ENCODE measurements at places on chromosomes 13 and 19. TPM values are rescaled to one million over a fixed set of nuclear protein-coding genes. Genes with fewer than 3 reads are reported as not detected.

PTGIR gene
- total RNA-seq, result 8.6 TPM

DNA sequence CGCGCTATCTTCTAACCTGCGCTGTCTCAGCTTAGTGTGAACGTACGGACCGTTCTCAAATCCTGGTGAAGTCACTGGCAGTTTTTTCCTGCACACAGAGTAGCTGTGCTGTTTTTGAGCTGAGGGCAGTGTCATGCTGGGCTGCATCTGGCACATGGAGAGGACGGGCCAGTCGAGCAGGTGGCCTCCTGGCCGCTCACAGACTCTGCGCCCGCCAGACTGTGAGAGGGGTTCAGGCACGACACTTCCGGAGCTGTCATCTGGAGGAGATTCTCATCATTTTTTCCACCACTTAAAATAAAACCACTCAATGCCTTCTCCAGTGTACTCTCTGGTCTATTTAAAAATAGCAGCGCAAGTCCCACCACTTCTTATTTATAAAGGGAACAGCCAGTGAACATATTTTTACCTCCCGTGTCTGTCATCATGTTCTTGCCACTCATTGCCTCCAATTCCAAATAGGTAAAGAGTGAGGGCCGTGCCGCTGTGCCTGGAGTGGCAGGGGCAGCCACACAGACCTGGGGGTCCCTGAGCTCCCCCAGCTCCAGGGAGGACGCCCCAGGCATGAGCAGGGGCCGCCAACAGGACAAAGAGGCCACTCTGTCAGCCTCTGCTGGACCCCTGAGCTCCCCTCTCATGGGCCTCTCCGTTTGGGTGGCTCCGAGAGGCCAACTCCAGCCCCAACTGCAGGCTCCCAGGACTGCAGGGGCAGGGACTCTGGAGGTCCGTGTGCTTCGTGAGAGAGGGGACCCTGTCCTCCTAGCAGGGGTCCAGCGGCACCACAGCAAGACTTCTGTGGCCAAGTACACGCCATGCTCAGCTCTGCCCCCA lies 36.9 kb upstream of the GRTP1 start:
- no peaks in the 10 kb centered on the region for H3K4me1 ChIP-seq
- DNase-seq, result no peak
- H3K27me3 ChIP-seq, result no peaks in the 10 kb centered on the region
- no peak overlapping the region for H3K4me3 ChIP-seq

DNA sequence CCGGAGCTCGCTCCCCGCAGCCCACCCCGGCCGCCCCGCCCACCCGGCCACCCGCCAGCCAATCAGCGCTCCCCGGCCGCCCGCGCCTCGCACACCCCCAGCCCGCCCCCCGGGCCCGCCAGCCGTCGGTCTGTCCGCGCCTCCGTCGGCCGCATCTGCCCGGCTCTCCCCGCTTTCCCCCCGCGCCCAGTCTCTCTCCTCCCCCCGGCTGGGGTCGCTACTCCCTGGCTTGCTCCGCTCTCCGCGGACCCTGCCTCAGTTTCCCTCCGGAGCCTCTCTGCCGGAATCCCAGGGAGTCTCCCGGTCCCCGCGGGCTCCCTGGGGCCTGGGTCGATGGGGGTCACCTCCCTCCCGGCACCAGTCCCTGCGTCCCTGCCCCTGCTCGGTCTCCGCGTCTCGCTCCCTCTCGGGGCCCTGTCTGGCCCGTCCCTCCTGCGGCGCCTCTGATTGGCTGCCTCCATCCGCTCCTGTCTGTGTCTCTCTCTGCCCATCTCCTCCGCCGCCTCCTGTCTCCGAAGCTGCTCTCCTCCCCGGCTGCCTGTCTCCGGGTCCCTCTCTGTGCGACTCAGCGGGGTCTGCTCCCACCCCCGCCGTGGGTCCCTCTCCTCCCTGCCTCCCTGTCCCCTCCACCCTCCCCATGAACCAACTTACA lies 484 bp downstream of the IL11 start:
- peaks cover 13% of the 10 kb centered on the region for H3K4me1 ChIP-seq
- H3K36me3 ChIP-seq, result no peaks in the 10 kb centered on the region
- peaks cover 8% of the 10 kb centered on the region for H3K27me3 ChIP-seq
- H3K27ac ChIP-seq, result no peak overlapping the region
- H3K4me3 ChIP-seq, result no peak overlapping the region

- no peak overlapping the region for H3K27ac ChIP-seq
- peak overlapping the region; percentile 49 for H3K4me3 ChIP-seq
- H3K36me3 ChIP-seq, result no peaks in the 10 kb centered on the region
- peaks cover 41% of the 10 kb centered on the region for H3K4me1 ChIP-seq
- H3K27me3 ChIP-seq, result no peaks in the 10 kb centered on the region
- DNase-seq, result peak; percentile 9
Measured at GRCh38 chr13:74090869-74091605, 43.2 kb downstream of the KLF12 start.

DNA sequence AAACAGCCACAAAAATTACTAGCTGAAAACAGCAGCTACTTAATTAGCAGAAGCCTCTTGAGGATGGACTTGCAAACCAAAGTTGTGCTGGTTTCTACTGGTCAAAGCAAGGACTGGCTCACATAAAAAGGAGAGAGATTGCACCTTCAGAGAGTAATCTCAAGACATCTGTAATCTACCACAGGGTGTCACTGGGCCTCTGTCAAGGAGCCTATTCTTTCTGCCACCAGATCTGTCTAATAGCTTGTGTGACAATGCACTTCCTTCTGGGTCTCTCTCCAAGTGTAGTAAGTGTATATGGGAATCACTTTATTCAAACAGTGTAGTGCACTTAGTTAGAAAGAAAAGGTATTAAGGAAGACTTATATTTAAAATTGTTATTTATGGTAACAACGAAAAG lies 24.4 kb upstream of the ZNF561 start:
- no peak overlapping the region for H3K4me3 ChIP-seq
- H3K36me3 ChIP-seq, result peaks cover 14% of the 10 kb centered on the region
- H3K27ac ChIP-seq, result no peak overlapping the region
- no peaks in the 10 kb centered on the region for H3K4me1 ChIP-seq
- no peak for DNase-seq

DNA sequence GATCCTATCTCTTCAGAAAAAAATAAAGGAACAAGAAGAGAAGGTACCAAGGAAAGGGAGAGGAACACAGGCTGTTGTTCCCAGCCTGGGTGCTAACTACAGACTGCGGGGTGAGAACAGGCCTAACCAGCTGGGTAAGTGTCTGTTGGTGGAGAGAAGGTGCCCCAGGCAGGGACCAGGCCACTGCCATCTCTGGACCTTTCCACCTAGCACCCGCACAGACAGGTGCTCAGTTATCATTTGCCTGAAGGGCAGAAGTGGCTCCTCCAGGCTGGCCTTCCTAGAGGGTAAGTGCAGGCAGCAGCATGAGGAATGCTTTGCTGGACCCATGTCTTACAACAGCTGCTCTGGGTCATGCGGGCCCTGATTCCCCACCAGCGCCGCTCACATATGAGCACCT lies 10.1 kb downstream of the DNMT1 start:
- no peak overlapping the region for H3K27ac ChIP-seq
- no peaks in the 10 kb centered on the region for H3K27me3 ChIP-seq
- no peak for DNase-seq
- no peak overlapping the region for H3K4me3 ChIP-seq
- peaks cover 3% of the 10 kb centered on the region for H3K4me1 ChIP-seq

DNA sequence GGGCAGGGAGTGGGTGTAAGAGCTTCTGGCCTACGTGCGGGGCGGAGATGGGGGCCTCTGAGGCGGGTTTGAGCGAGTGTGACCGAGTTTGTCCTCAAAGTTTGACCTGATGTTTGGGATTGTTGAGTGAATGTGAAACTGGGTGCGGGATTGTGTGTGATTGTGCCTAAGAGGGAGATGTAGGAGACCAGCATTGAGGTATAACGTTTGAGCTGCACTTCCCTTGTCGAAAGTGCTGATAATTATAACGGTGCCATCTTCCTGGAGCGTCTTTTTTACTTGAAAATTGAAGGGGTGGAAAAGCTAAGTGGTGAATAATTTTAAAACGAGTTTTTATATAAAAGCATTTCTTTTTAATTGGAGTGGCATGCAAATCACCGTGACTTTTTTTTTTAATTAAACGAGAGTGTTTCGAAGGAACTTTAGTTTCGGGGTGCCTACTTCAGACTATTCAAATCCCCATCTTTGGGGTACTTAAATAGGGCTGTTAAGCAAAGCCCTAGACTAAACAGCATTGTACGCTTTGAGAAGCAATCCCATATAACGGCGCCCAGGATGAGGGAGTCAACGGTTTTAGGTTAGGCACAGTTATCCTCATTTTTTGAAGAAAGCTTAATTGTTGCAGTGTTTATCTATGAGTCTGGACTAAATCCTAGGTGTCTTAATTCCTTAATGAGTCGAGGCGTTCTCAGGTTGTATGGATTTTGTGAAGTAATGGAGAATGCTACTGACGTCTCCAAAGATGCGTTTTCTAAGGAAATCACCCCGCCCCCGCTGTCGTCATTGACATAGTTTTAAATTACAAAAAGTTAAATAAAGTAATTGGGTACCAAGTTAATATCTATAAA lies 594 bp downstream of the ZNF146 start:
- peaks cover 18% of the 10 kb centered on the region for H3K4me1 ChIP-seq
- H3K27me3 ChIP-seq, result no peaks in the 10 kb centered on the region
- H3K4me3 ChIP-seq, result peak overlapping the region; percentile 97

GRCh38 chr19:18290302-18291018 lies 9.0 kb upstream of the JUND start:
- no peaks in the 10 kb centered on the region for H3K36me3 ChIP-seq
- no peaks in the 10 kb centered on the region for H3K27me3 ChIP-seq
- peak overlapping the region; percentile 99 for H3K27ac ChIP-seq
- peak; percentile 72 for DNase-seq

GRCh38 chr13:21445759-21446158 lies 13.3 kb downstream of the ZDHHC20 start:
- no peaks in the 10 kb centered on the region for H3K27me3 ChIP-seq
- no peak for DNase-seq
- peaks cover 4% of the 10 kb centered on the region for H3K4me1 ChIP-seq

DNA sequence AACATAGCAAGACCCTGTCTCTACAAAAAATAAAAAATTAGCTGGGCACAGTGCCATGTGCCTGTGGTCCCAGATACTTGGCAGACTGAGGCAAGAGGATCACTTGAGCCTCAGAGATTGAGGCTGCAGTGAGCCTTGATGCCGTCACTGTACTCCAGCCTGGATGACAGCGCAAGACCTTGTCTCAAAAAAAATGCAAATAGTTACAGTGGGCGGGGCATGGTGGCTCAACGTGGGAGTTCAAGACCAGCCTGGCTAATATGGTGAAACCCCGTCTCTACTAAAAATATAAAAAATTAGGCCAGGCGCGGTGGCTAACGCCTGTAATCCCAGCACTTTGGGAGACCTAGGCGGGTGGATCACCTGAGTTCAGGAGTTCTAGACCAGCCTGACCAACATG lies 8.5 kb downstream of the PGLS start:
- peaks cover 16% of the 10 kb centered on the region for H3K36me3 ChIP-seq
- H3K27me3 ChIP-seq, result no peaks in the 10 kb centered on the region
- DNase-seq, result no peak
- no peak overlapping the region for H3K27ac ChIP-seq

CLC gene
- 2.9 TPM for total RNA-seq

DNA sequence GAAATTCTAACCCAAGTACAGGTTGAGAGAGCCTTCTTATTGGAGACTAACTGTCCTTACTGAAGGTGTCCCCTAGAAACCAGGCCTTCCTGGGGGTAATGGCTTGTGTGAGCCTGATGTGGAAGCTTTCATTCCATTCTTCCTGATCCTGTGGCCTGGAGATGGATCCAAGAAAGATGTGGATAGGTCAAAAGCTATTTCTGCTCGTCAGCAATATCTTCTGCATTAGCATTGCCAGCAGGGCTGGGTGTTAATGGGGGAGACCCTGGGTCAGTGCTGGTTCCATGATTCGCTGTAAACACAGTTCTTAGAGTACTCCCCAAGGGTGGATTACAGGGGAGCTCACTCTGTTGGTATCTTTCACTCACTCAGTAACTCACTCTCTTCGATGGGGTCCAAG lies 42.9 kb downstream of the CBY2 start:
- no peak overlapping the region for H3K27ac ChIP-seq
- H3K27me3 ChIP-seq, result no peaks in the 10 kb centered on the region
- no peaks in the 10 kb centered on the region for H3K36me3 ChIP-seq
- no peaks in the 10 kb centered on the region for H3K4me1 ChIP-seq
- no peak overlapping the region for H3K4me3 ChIP-seq
- DNase-seq, result no peak

FREM2 gene
- total RNA-seq, result not detected

DNA sequence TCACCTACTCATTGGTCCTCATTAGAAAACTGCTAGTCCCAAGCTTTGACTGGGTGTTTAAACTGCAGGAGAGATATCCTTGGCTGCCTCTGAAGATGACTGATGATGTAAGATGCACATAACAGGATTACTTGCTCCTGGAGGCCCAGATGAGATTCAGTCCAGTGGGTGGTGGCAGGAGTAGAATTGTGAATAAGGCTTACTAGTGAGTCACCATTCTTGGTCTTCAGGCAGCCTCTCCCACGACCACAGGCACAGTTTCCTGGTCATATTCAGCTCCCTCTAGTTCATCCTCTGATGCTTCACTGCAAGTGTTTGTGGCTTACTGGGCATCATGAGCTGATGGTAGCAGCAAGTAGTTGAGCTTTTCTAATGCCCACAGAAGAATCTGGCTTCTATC lies 12.1 kb downstream of the SERTM1 start:
- no peaks in the 10 kb centered on the region for H3K36me3 ChIP-seq
- no peaks in the 10 kb centered on the region for H3K4me1 ChIP-seq
- no peak overlapping the region for H3K4me3 ChIP-seq

- H3K4me1 ChIP-seq, result peaks cover 1% of the 10 kb centered on the region
- no peaks in the 10 kb centered on the region for H3K36me3 ChIP-seq
- H3K27me3 ChIP-seq, result no peaks in the 10 kb centered on the region
Measured at GRCh38 chr19:5992756-5993155, 14.8 kb upstream of the RANBP3 start.

TNFSF13B gene
- total RNA-seq, result 5.4 TPM

- no peaks in the 10 kb centered on the region for H3K4me1 ChIP-seq
Measured at GRCh38 chr13:33008946-33009722, 7.1 kb upstream of the KL start.

GGN gene
- total RNA-seq, result 0.91 TPM

GRCh38 chr13:42137856-42138537 lies 89.5 kb downstream of the DGKH start:
- no peaks in the 10 kb centered on the region for H3K27me3 ChIP-seq
- H3K36me3 ChIP-seq, result no peaks in the 10 kb centered on the region
- H3K27ac ChIP-seq, result no peak overlapping the region
- H3K4me3 ChIP-seq, result no peak overlapping the region

DNA sequence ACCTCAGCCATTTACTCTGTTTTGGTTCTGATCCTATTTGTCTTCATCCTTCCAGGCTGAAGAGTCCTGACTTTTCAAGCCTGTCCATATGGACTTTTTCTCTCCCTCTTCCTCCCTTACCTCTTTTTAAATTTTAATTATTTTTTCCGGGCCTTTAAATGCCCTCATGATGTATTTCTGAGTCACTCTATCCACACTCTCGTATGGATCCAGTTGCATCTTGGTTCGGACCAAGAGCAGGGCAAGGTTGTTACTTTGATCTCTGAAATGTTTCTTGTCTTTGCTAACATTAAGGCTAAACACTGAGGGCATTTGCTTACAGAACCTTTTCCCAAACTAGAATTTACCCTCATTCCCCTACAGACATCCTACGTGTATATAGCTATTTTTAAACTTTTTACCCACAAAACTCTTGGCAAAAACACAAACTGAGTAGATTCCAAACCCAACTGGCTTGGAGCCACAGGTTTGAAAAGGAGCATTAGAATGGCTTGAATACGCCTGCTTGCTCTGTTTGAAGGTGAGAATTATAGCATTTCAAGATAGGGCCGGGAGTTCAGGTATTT lies 47.4 kb upstream of the SERPINE3 start:
- no peaks in the 10 kb centered on the region for H3K27me3 ChIP-seq
- no peak overlapping the region for H3K4me3 ChIP-seq
- H3K36me3 ChIP-seq, result no peaks in the 10 kb centered on the region
- DNase-seq, result no peak
- H3K27ac ChIP-seq, result no peak overlapping the region

CAPN12 gene
- total RNA-seq, result 6.1 TPM

GRCh38 chr13:93853912-93854311 lies 625.6 kb downstream of the DCT start:
- H3K4me3 ChIP-seq, result no peak overlapping the region
- no peaks in the 10 kb centered on the region for H3K27me3 ChIP-seq
- no peaks in the 10 kb centered on the region for H3K4me1 ChIP-seq
- no peak for DNase-seq

All from CD4-positive, CD25-positive, alpha-beta regulatory T cell (primary cell).